SJCRH30 (cell line): ENCODE measurements at places on chromosomes 4 and X. TPM values are rescaled to one million over a fixed set of nuclear protein-coding genes. Genes with fewer than 3 reads are reported as not detected.

GRCh38 chr4:84503495-84504437 lies 4.7 kb upstream of the NKX6-1 start:
- DNase-seq = peak; percentile 89
- no peaks in the 10 kb centered on the region for H3K36me3 ChIP-seq
- no peak overlapping the region for H3K4me3 ChIP-seq

The NEUROG2 gene
- 0.41 and 0.55 TPM in 2 replicates for total RNA-seq

DNA sequence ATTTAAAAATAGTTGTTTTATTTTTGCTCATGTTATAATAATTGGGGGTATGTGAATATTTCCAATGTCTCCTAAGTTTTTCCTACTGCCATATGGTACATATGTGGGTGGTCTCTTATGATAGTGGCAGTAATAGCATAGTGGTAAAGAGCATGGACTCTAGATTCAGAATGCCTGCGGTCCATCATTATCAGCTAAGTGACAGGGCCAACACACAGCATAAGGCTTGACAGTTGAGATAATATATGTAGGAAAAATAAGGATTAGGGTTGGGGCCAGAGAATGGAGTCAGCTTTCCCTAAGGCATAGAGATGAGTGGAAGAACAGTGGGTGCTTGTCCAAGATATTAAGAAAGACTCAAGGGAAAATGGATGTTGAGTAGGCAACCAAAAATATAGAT lies 2707.5 kb downstream of the PCDH7 start:
- no peaks in the 10 kb centered on the region for H3K27me3 ChIP-seq
- no peaks in the 10 kb centered on the region for H3K4me1 ChIP-seq
- H3K27ac ChIP-seq = no peak overlapping the region

GRCh38 chr4:52421811-52422213 lies 237.3 kb downstream of the USP46 start:
- H3K36me3 ChIP-seq = no peaks in the 10 kb centered on the region
- H3K27me3 ChIP-seq = no peaks in the 10 kb centered on the region
- H3K4me3 ChIP-seq = no peak overlapping the region
- DNase-seq = no peak

GRCh38 chr4:38149472-38149996 lies 189.3 kb downstream of the PTTG2 start:
- H3K27ac ChIP-seq = no peak overlapping the region; the same call in 1 of the 2 replicates
- H3K36me3 ChIP-seq = no peaks in the 10 kb centered on the region
- DNase-seq = no peak
- H3K4me3 ChIP-seq = no peak overlapping the region
- H3K4me1 ChIP-seq = peaks cover 18% of the 10 kb centered on the region
- H3K27me3 ChIP-seq = no peaks in the 10 kb centered on the region

DNA sequence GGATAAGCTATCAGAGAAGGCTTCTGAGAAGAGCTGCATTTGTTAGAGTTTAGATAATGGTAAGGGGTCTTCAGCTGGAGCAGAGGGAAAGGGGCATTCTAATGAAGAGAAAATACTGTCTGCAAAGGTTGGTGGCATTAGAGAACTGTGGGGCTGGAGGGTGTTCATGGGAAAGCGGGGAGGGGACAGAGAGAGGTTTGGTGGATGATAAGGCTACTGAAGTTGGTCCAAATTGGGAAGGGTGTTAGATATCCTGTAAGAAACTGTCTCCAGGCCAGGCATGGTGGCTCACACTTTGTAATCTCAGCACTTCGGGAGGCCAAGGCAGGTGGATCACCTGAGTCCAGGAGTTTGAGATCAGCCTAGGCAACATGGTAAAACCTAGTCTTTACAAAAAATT lies 59.9 kb downstream of the AFF1 start:
- no peaks in the 10 kb centered on the region for H3K4me1 ChIP-seq
- H3K27ac ChIP-seq = no peak overlapping the region
- H3K27me3 ChIP-seq = no peaks in the 10 kb centered on the region
- H3K36me3 ChIP-seq = no peaks in the 10 kb centered on the region

The POU3F4 gene
- total RNA-seq = not detected in 2 replicates

The S100P gene
- 0.13 and 0.18 TPM in 2 replicates for total RNA-seq

DNA sequence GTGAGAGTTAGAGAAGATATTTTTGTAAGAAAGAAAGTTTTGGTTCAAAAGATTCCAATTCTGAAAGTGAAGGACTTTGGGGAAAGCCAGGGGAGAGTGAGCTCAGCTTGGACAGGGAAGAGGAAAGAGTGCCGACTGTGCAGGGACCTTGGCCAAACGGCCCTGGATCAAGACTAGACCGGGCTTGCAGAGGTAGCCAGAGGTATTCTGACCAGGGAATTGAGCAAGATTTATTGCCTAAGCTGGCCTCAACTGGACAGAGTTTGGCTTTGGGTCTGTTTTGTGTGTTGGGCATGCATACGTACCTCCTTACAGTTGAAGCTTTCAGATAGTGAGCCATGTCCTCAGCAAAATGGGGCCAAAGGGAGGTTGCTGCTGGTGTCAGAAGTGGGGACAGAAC lies 11.6 kb downstream of the PLAC1 start:
- no peaks in the 10 kb centered on the region for H3K36me3 ChIP-seq
- H3K27me3 ChIP-seq = no peaks in the 10 kb centered on the region
- H3K4me3 ChIP-seq = no peak overlapping the region

- peaks cover 15% of the 10 kb centered on the region for H3K4me1 ChIP-seq
- no peaks in the 10 kb centered on the region for H3K36me3 ChIP-seq
- H3K27ac ChIP-seq = no peak overlapping the region
- H3K27me3 ChIP-seq = no peaks in the 10 kb centered on the region
- no peak overlapping the region for H3K4me3 ChIP-seq
Observed at GRCh38 chr4:108988464-108989195, 225.8 kb upstream of the ETNPPL start.

- H3K4me3 ChIP-seq = no peak overlapping the region
- no peaks in the 10 kb centered on the region; the same call in 1 of the 2 replicates for H3K36me3 ChIP-seq
- no peaks in the 10 kb centered on the region for H3K27me3 ChIP-seq
- no peak for DNase-seq
- no peak overlapping the region for H3K27ac ChIP-seq
Observed at GRCh38 chr4:15562623-15563022, 92.5 kb downstream of the FBXL5 start.

DNA sequence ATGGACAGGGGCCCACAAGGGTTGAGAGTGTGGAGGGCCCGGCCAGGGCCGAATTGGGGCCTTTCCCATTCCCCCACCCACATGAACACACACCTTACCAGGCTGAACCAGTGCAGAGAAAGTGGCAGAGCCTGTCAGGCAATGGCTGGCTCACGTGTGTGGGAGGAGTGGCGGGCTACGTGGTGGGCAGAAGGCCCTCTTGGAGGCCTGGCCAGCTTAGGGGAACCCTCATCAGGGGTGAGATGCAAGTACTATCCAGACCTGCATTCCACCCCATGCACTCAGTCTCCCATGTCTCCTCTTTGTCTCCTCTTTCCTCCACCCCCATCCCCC lies 965 bp downstream of the TCEAL4 start:
- 0 out of 2 replicates have a peak, but pooled peaks cover 3% of the 10 kb centered on the region for H3K4me1 ChIP-seq
- H3K27ac ChIP-seq = peak overlapping the region; percentile 64; the same call in 1 of the 2 replicates
- H3K4me3 ChIP-seq = peak overlapping the region; percentile 75
- no peaks in the 10 kb centered on the region for H3K27me3 ChIP-seq

The HSD17B13 gene
- 0.10 TPM in 1 of 2 replicates, not detected in the other for total RNA-seq

DNA sequence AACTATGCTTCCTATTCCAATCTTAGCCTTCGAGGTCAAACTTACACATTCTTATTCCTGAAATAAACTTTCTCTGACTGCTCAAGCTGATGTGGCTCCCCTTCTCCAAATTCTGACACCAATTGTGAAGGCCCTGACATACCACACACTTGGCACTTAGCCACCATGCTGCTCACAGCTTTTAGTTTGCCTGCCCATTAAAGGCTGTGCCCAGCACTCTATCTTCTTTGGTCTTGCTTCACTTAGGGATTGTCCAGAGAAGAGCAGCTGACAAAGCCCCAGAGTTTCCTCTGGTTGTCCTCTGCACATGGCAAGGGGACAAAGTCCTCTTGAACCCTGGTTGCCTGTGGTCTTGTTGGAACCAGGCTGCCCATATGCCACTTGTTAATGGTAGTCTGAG lies 126.1 kb downstream of the ARHGEF9 start:
- H3K27me3 ChIP-seq = no peaks in the 10 kb centered on the region
- H3K27ac ChIP-seq = no peak overlapping the region
- H3K4me1 ChIP-seq = no peaks in the 10 kb centered on the region
- no peak overlapping the region for H3K4me3 ChIP-seq
- peak; percentile 5 for DNase-seq

The CXCL10 gene
- not detected in 2 replicates for total RNA-seq

GRCh38 chrX:115650916-115651315 lies 89.9 kb downstream of the PLS3 start:
- peak overlapping the region; percentile 47; the same call in 1 of the 2 replicates for H3K27ac ChIP-seq
- H3K36me3 ChIP-seq = peaks cover 61% of the 10 kb centered on the region
- H3K4me1 ChIP-seq = peaks cover 9% of the 10 kb centered on the region
- no peaks in the 10 kb centered on the region for H3K27me3 ChIP-seq
- H3K4me3 ChIP-seq = no peak overlapping the region
- peak; percentile 70 for DNase-seq

DNA sequence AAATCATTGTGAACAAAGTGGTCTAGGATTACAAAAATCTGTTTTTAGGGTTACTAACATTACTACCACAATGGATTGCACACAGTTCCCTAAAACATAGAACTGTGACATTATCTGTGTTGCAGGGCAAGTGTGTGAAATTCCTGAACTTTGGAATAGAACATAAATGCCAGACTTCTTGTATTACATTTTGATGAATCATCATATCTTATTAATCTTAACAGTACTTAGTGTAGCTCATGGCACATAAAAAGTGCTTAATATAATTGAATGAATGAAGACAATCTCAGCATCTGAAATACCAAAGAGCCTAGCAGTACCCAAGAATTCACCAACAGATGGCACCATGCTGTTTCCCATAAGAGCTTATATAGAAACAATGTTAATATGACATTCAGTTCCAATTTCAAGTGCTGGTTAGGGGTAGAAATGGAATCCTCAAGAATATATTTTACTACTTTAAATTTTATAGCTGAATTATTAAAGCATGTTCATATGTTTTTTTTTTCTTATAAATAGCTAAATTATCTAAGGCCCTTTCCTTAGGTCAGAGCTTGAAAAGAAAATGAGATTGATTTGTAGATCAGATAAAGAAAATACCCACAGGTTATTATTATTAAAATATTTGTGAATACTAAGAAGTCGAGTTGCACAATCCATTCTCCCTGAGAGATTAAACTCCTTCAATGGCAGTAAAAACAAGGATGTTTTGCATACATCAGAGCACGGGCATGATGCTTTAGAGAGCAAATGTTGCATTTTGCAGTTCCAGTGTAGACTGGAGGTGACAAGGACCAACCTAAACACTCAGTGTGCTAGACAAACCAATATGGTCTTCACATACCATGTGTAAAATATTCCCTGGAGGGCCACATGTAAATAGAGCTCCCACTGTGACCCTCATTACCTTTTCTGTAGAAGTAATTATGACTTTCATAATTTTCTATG lies 25.7 kb upstream of the SHISA3 start:
- H3K27me3 ChIP-seq = no peaks in the 10 kb centered on the region; the same call in 1 of the 2 replicates
- H3K4me3 ChIP-seq = no peak overlapping the region
- H3K36me3 ChIP-seq = no peaks in the 10 kb centered on the region

- H3K27ac ChIP-seq = no peak overlapping the region
- no peak for DNase-seq
- H3K4me1 ChIP-seq = no peaks in the 10 kb centered on the region; the same call in 1 of the 2 replicates
Observed at GRCh38 chrX:23990455-23990854, 36.5 kb downstream of the KLHL15 start.

The HERC3 gene
- 29.7 and 31.8 TPM in 2 replicates for total RNA-seq

The GABRG1 gene
- total RNA-seq = not detected in 2 replicates

The RGN gene
- total RNA-seq = not detected in 2 replicates

DNA sequence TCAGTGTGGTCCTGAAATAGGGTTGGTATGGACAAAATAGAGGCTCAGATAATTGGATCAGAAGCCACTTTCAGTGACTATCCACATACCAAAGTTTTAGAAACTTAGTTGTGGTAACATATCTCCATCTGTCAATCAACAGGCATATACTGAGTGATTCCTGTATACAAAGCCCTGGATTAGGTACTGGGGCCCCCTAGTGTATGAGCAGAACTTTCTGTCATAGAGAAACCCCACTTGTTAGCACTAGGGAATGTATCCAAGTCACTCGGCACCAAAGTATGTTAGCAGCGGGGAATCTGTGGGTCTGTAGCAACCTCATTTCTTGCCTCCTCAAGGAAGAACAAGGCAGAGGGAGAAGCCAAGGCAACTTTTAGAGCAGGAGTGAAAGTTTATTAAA lies 50.7 kb downstream of the MAP7D3 start:
- no peak overlapping the region for H3K4me3 ChIP-seq
- no peak overlapping the region for H3K27ac ChIP-seq
- no peaks in the 10 kb centered on the region for H3K36me3 ChIP-seq
- no peaks in the 10 kb centered on the region for H3K27me3 ChIP-seq
- DNase-seq = no peak

The H2AZ1 gene
- 794 and 838 TPM in 2 replicates for total RNA-seq

The GPM6B gene
- 85.4 and 89.5 TPM in 2 replicates for total RNA-seq

The CXorf49B gene
- total RNA-seq = not detected in 2 replicates

The SHROOM3 gene
- 22.8 and 23.0 TPM in 2 replicates for total RNA-seq

GRCh38 chr4:151174784-151175183 lies 75.4 kb downstream of the RPS3A start:
- no peaks in the 10 kb centered on the region for H3K36me3 ChIP-seq
- no peak overlapping the region for H3K4me3 ChIP-seq
- no peak for DNase-seq
- H3K4me1 ChIP-seq = peaks cover under 1% of the 10 kb centered on the region; the same call in 1 of the 2 replicates

DNA sequence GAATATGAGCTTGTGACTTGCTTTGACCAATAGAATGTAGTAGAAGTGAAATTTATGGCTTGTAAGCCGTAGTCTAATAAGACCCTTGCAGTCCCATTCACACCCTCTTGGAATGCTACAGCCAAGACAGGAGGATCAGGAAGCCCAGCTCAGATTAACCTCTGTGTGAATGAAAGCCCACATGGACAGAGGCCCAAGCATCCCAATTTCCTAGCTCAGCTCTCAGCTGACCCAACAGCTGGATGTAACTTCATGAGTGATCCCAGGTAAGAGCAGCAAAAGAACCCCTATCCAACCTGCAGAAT lies 12.8 kb upstream of the PPM1K start:
- no peak for DNase-seq
- H3K4me1 ChIP-seq = no peaks in the 10 kb centered on the region
- H3K27me3 ChIP-seq = 0 out of 2 replicates have a peak, but pooled peaks cover 6% of the 10 kb centered on the region

The TCP11X2 gene
- not detected in 2 replicates for total RNA-seq

The CCDC160 gene
- total RNA-seq = 0.47 and 0.89 TPM in 2 replicates

The PPP1R2C gene
- not detected in 2 replicates for total RNA-seq

- H3K27me3 ChIP-seq = no peaks in the 10 kb centered on the region
- H3K27ac ChIP-seq = peak overlapping the region; percentile 87
- peaks cover 28% of the 10 kb centered on the region for H3K4me1 ChIP-seq
Observed at GRCh38 chr4:6916587-6917460, 7.2 kb downstream of the TBC1D14 start.

- H3K27ac ChIP-seq = no peak overlapping the region
- DNase-seq = no peak
- H3K27me3 ChIP-seq = no peaks in the 10 kb centered on the region
- no peak overlapping the region for H3K4me3 ChIP-seq
- no peaks in the 10 kb centered on the region for H3K4me1 ChIP-seq
Observed at GRCh38 chrX:130071611-130072344, 38.5 kb downstream of the ELF4 start.

DNA sequence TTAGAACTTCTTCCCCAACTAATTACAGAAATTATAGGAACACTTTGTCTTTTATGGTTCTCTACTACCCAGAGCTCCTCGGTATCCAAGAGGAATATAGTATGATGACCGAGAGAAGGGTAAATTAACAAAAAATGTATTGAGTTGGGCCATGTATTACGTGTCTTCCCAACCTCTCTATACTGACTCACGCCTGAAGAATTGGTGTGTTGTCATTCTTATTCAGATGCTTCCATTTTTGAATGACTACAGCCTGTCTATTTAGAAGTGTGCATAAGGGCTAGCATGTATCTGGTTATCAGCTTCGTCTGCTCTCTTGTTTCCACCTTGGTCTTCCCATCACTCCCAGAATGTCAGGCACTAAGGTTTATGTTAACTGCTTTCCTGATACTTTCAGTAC lies 24.5 kb upstream of the SCD5 start:
- no peaks in the 10 kb centered on the region for H3K4me1 ChIP-seq
- DNase-seq = no peak
- peaks cover 76% of the 10 kb centered on the region for H3K36me3 ChIP-seq
